ENCODE measurements at places on chromosomes 6 and 20.

- peak; percentile 17 for DNase-seq
Observed at GRCh38 chr6:56708810-56709597, 66.3 kb upstream of the DST start.

- DNase-seq, result no peak
Observed at GRCh38 chr6:130467146-130468050, 101.6 kb downstream of the TMEM200A start.

- no peak for DNase-seq
Observed at GRCh38 chr6:102114402-102114801, 720.9 kb downstream of the GRIK2 start.

GRCh38 chr6:51314965-51315364 lies 496.3 kb downstream of the TFAP2B start:
- no peak for DNase-seq

GRCh38 chr6:6927521-6928361 lies 180.0 kb upstream of the RREB1 start:
- DNase-seq, result no peak

GRCh38 chr6:22421198-22421597 lies 124.4 kb upstream of the PRL start:
- DNase-seq, result no peak

- DNase-seq, result no peak
Observed at GRCh38 chr6:31630177-31630934, 9.8 kb downstream of the PRRC2A start.

DNA sequence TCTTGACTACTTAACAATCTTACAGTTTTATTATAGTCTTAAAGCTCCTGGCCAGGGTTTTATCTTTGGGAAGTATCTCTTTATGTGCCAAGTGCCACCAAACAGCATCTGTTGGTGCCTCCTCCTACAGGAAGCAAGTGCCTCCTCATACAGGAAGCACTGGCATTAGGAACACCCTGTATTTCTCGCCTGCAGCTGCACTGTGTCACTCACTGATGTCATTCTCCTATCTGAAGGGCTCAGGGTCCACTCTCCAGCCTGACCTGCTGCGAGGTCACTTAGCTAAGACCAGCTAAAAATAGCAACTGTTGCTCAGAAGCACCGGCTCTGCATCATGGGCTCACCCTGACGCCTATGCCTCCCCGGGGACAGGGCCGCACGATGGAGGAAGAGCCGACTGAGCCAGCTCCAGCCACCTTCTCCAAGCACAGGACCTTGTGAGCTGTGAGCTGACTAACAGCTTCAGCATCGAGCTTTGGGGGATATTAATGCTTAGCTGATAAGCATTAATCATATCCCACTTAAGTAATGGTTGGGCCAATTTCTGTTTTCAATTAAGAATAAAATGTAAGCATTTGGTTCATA lies 66.3 kb upstream of the CD93 start:
- no peak for DNase-seq

- no peak for DNase-seq
Observed at GRCh38 chr20:62752671-62753501, 43.4 kb upstream of the MRGBP start.

- no peak for DNase-seq
Observed at GRCh38 chr6:28580475-28580874, 54.8 kb downstream of the GPX5 start.

DNA sequence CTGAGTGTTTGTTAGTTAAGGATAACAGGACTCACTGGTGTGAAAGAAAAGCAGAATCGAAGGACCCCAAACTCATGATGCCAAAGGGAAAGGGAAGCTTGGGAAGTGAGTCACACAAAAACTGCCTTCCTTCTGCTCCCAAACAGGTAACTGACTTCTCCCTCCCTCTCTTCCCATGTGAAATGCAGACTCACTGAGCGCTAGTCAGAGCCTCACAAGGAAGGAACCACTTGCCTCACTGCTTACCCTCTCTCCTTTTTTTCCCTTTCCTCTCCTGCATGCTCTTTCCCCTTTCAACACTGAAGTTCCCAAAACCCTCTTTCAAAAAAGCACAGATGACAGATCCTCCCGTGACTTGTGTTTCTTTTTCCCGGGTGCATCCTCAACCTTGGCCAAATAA lies 56.4 kb downstream of the LYRM4 start:
- no peak for DNase-seq

DNA sequence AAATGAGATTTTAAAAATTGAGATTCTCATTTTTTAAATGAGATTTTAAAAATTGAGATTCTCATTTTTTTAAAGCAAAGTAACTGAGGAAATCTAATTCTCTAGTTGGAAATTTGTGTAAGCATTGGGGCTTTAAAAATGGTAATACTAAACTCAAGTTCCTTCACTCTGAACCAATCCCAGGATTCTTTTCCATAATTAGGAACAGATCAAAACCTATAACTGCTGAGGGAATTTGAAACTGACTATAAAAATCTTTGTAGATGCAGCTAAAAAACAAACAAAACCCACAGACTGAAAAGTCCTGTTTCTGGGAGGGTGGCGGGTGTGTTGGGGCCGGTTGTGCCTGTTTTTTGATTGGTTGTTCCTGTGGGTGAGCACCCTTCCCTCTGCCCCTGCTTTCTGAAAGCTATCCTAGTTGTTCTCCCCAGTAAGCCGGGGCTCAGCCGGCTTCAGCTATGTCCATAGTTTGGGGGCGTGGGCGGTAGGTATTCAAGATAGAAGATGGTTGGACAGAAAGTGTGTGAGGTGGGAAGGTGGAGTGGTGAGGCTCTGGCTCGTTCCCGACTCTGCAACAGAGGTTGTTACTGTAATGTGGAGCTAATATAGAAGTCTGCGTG lies 49.3 kb downstream of the GFRA4 start:
- DNase-seq, result no peak

Measured in cerebellum (tissue), 4 donors.